Kidney capillary endothelial cell (primary cell): ENCODE measurements at places on chromosomes 5 and 9.

- DNase-seq = no peak
These were observed 615.9 kb downstream of the SEMA5A start for GRCh38 chr5:8930021-8930420.

DNA sequence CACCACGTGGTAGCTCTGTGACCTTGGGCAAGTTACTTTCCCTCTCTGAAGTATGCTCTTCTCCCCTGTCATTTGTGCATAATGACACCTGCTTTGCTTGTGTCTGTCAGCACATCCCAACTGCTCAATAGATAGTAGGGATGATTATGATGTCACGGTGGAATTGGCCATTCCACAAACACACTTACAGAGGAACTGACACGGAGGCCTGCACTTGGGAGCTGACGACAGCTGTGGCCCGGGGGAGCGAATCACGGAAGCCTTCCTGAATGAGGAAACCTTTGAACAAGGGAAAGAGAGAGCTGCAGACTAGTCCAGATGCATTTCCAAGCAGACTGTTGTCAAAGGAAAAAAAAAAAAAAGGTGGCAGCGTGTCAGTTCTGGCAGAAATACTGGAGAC, 21.0 kb downstream of the TLX3 start:
- no peak for DNase-seq

DNA sequence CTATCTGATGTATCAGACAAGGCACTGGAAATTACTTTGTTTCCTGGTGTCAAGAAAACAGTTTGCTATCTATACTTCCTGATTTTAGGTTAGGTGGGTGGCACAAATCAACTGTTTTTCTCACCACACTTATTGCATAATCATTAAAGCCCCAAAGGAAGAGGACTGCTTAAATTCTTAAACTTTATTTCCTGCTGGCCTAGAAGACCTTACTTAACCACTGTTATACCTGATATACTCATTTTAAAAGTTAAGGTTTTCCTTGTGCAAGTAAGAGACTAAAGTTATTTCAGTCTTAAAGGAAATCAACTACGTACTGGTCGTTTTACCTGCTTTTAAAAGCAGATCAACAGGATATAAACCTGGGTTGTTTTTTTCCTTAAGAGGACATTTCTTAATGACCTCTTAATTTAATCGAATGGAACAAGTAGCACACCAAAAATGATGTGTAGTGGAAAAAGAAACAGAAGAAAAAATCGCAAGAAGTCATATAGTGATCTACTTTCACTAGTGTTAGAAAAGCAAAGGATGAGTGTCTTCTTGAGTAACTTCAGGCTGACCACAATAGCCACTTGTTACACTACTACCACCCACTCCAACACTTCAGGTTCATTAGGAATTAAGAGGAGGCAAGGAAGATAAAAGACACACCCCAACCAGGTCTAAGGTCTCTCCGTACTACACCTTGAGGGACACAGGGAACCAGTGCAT, 974 bp downstream of the CLINT1 start:
- DNase-seq = no peak

DNA sequence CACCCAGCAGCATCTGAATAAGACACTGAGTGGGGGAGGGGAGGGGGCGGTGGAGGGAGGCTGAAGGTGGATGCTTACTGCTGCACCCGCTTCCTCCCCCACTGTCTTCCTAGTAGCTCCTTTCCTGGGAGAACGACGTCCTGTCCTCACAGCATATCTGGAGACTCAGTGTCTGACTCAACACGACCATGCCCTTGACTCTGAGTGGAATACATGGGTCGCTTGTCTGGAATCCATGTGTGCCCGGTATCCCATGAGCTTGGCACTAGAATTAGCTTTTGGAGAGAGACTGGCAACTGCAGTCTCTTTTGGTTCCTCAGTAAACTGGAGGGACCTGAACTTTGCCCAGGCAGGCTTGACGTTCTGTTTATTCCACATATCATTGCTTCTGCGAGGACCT, 125.4 kb upstream of the FAM120A start:
- no peak for DNase-seq

DNA sequence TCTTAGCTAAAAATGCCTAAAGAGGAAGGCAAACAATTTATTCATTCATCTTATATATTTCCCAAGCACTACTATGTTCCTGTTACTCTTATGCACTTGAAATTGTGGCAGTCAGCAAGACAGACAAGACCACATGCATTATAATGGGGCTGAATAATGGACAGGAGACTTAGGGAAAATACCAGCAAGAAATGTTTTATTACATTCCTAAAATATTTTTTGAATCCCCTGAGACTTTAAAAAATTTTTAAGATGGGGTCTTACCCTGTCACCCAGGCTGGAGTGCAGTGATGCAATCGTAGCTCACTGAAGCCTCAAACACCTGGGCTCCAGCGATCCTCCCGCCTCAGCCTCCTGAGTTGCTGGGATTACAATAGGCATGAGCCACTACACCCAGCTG, 13.2 kb downstream of the ZCCHC9 start:
- no peak for DNase-seq

DNA sequence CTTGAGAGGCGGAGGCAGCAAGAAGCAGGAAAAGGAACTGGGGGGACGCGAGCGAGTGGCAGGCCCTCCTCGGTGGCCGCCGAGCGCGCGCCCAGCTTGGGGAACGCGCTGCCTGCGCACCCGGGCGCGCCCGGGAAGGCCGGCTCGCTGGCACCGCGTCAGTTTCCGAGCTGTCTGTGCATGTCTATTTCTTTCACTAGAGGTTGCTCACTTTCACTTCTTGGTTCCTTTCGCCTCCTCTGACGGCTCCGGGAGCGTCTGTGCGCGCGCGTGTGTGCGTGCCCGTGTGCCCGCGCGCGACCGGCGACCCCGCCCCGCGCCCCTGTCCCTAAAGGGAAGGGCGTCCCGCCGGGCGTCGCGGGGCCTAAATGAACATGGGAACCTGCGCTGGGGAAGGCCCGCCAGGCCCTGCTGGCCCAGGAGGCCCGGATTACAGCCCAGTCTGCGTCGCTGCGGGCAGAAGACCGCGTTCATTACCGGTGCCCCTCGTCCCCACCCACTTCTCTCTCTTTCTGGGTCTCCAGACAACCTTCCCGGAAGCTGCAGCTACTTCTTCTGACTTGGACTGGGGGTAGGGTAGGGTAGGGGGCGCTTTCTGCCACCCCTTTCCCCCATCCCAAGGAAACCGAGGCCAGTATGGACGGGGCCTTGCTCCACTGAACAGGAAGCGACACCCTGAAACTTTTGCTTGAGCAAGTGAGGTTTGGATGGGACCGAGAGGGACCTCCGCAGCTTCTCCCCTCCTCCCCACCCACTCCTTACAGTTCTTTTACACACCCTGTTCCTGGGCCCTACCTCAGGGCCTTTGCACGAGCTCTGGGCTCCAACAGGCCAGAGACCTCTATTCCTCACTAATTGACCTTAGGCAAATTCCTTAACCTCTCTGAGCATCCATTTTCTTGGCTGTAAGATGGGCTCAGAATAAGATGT, 205.8 kb upstream of the IER5L start:
- peak; percentile 52 for DNase-seq

GRCh38 chr5:146646441-146646840, 130.5 kb upstream of the GPR151 start:
- no peak for DNase-seq

GRCh38 chr5:128339585-128339984, 198.5 kb downstream of the FBN2 start:
- no peak for DNase-seq

GRCh38 chr5:127739807-127740384, 36.7 kb downstream of the CCDC192 start:
- DNase-seq = no peak

- no peak for DNase-seq
These were observed 2.0 kb upstream of the TRIM14 start for GRCh38 chr9:98121058-98121457.

DNA sequence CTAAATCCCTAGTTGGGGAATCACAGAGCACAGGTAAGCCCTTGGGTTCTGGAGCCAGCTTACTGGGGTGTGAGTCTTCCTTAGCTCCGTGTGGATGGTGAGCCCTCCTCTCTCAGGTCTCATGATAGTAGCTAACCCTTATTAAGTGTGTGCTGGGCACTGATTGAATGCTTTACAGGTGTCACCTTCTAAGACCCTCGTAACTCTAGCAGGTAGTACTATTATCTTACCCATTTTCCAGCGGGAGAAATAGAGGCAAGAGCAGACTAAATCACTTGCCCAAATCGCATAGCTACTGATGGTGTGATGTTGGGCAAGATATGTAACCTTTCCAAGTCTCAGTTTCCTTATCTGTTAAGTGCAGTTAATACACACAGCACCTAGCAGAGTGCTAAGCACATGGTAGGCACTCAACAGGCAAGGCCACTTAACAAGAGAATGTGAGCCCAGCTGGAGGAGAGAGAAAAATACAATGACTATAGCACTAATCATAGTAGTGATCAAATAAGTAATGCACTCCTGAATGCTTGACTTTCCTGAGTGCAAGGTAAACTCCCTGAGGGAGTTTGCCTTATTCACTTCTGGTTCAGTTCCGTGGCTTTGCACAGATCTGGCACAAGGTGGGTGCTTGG, at the start of gene DCANP1:
DCANP1 (minus strand) TSS at position 51 of the 632 bp plus-strand sequence. CDS start 240 bp downstream, outside the sequence.
- DNase-seq = no peak

DNA sequence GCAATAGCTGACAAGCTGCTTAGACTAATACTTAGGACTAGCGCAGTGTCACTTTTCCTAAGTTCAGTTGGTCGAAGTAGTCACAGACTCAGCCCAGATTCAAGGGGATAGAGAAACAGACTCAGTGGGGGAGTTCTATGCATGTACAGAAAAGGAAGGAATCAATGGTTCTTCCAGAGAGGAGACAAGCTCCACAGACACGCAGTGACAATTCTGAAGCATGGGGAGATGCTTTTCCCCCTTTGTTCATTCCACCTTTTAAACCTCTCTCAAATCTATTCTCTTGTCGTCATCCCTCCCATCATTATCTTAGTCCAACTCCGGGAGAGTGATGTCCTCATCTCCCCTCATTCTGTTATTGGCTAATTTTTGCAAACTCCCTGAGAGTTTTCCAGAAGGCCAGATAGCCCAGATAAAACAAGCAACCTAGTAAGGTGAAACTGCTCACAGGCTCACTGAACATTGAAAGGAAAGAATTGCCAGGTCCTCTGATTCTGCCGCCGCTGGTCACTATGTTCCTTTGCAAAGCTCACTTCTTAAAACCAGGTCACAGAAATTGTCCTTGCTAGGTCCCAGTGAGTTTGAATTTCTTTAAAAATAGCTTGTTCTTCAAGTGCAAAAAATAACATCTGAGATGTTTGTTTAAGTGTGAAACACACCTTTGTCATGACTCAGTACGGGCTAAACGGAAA, 13.4 kb upstream of the STRBP start:
- no peak for DNase-seq

DNA sequence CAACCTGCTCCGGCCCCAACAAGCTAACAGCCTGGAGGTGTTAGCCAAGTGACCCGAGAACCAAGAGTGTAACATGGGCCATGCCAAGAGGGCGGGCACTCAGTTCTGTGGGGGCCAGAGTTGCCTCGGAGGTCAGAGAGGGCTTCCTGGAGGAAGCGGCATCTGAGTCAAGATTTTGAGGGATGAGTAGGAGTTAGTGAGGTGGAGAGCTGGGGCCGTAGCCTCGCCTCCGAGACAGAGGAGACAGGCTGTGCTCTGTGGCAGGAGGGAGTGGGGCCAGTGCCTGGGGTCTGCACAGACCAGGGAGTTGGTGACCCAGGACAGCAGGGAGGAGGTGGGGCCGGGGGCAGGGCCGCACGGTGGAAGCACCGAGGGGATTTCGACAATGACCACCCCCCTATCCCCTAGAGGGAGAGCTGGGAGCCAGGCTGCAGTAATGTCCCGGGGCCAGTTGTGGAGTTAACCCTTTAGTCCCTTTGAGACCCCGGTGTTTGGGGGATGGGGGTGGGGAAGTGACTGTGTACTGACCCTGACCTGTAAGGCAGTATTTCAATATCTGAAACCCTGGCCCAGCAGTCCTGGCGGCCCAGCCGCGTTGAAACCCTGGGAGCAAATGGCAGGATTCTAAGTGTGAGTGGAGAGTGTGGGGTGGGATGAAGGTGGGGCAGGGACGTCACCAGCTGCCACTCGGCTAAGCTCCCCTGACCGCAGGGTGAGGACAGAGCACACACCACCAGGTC, 148.7 kb upstream of the COL5A1 start:
- DNase-seq = no peak

DNA sequence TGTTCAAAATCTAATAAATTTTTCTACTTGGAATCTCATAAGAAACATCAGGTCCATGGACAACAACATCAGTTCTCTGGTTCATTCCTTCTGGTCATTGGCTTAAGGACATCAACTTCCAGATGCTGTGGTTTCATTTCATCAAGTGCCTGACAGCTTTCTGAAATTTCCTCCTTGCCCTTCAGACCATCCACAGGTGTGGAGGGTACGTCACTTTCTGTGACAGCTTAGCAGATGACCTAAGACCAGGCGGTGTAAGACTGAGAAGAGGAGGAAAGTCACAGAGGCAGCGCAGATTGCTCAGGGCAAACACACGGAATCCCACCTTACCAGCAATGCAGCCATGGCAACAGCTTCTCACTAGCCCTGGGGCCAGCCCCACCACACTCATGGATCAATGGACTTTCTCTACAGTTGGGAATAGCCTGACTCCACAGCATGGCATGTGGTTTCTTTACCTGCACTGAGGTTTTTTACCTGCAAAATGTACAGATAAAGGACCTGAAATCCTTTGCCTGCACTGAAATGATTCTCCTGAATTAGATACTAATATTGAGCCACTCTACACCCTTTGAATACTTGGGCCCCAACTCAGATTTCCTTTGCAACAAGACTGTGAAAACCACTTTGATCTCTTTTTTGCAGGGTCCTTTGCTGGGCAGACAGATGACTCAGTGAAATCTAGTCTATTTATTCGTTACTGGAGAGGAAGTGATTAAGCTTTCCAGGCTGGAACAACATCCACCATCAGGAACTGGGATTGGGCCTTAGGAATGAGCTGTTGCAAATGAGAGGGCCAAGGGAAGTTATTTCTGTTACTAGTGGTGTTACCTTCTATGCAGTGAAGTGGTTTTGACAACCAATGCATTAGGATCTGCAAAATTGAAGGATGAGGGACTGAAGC, 26.9 kb downstream of the TICAM2 start:
- DNase-seq = peak; percentile 94

- DNase-seq = no peak
These were observed 63.0 kb downstream of the PUM3 start for GRCh38 chr9:2780846-2781245.

DNA sequence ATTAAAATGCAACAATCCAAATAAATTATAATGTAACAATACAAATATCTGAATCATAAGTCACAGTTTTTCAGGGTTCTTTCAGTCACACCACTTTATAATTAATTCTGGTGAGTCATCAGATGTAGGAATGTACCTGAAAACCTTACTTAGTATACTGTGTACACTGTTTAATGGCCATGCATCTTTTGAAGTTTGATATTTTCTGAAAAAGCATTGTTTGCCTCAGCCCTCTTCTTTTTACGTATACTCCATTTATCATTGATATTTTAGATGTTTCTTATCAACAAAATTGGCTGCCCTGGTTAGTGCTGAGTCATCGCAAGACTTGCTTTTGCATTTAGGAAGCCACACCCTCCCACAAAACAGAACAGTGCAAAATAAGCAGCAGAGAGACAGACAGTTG, 218.6 kb downstream of the PJA2 start:
- peak; percentile 11 for DNase-seq

- DNase-seq = no peak
These were observed 332.7 kb downstream of the PRDM9 start for GRCh38 chr5:23840083-23840482.

- no peak for DNase-seq
These were observed 5.6 kb upstream of the HNRNPAB start for GRCh38 chr5:178198706-178199105.
